ENCODE measurements at places on chromosomes 4 and X. TPM values are rescaled to one million over a fixed set of nuclear protein-coding genes. Genes with fewer than 3 reads are reported as not detected.

The ACE2 gene
- total RNA-seq, result not detected

The SLC25A14 gene
- 17.2 TPM for total RNA-seq

The CXCL1 gene
- total RNA-seq, result not detected

The TMEM271 gene
- not detected for total RNA-seq

The WAS gene
- not detected for total RNA-seq

The TREX2 gene
- total RNA-seq, result 0.36 TPM

The PCSK1N gene
- not detected for total RNA-seq

The ARHGAP24 gene
- 24.0 TPM for total RNA-seq

The F11 gene
- total RNA-seq, result not detected

The VCX3A gene
- total RNA-seq, result not detected

The CCDC110 gene
- total RNA-seq, result 0.90 TPM

The GLRA2 gene
- not detected for total RNA-seq

The HS3ST1 gene
- total RNA-seq, result not detected

The GAGE12E gene
- total RNA-seq, result not detected

The STK32B gene
- 5.8 TPM for total RNA-seq

The STAP1 gene
- total RNA-seq, result not detected

The SERPINA7 gene
- total RNA-seq, result not detected

The RAI2 gene
- not detected for total RNA-seq

The BCORL1 gene
- total RNA-seq, result 0.28 TPM

The DDIT4L gene
- 3.9 TPM for total RNA-seq

The TRO gene
- total RNA-seq, result 25.8 TPM

The TEC gene
- 1.1 TPM for total RNA-seq

The IGSF1 gene
- not detected for total RNA-seq

The SOWAHD gene
- 0.28 TPM for total RNA-seq

The ELOVL6 gene
- 17.5 TPM for total RNA-seq

The SOWAHB gene
- under 0.01 TPM for total RNA-seq

The ADGRA3 gene
- 30.3 TPM for total RNA-seq

The RPL34 gene
- 590 TPM for total RNA-seq

The RAB28 gene
- total RNA-seq, result 11.4 TPM

The PDLIM3 gene
- 11.7 TPM for total RNA-seq

The PLP2 gene
- 22.6 TPM for total RNA-seq

The CENPVL1 gene
- total RNA-seq, result not detected

The HTR2C gene
- not detected for total RNA-seq

The PABPC5 gene
- total RNA-seq, result 0.90 TPM

The XIAP gene
- 30.0 TPM for total RNA-seq

The LRCH2 gene
- 8.1 TPM for total RNA-seq

The TSPYL2 gene
- total RNA-seq, result 20.6 TPM

The SPACA5 gene
- not detected for total RNA-seq

The PAGE1 gene
- total RNA-seq, result not detected

Measured in IMR-90 (cell line).